ENCODE measurements at places on chromosomes 4 and X.

DNA sequence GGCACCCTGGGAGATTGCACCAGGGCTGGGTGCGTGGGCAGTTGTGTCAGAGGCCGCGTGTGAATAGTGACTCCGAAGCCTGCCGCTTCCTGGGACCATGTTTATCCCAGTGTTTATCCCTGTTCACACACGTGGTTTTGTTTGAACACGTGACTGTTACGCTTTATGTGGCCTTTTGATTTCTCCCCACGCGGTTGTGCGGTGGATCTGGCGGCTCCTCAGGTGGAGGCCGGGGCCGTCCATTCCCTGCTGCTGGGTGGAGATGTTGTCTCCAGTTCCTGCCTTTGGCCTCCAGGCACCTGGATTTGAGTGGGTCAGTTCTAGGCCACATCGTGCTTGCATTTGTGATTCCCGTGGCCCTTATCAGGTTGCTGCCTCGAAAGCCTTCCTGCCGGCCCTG is 35.1 kb downstream of the NELFA start:
- no peak for DNase-seq

GRCh38 chr4:83219344-83220331 is 65.0 kb downstream of the COQ2 start:
- peak; percentile 70 for DNase-seq

DNA sequence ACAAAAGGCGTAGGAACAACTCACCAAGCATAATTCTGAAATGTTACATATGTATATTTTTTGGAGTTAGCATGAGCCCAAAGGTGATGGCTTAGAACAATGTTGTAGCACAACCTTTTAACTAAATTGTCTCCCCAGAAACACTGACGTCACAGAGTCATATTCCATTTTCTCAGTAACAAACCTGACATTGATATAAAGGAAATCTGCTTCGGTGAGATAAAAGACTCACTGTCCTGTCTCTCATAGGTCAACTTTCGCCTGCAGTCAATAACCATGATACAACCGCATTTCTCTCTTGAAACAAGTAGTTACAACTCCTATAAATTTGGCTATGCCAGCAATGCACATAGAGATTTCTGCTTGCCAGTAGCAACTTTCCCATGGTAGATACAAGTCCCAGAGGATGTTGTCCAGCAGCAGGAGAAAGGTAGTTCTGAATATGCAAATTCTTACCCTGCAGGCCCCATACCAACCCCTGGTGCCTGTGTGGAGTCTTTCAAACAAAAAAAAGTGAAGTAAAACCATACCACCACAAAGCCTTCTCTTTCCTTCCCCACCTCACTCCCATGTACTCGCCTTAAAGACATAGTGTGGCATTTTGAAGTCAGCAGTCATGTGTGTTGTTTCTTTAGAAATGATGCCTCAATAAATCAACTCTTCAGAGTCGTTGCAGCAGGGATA is 47.9 kb downstream of the MTM1 start:
- no peak for DNase-seq

- DNase-seq, result no peak
Observed at GRCh38 chr4:57051095-57051494, 59.1 kb downstream of the IGFBP7 start.

GRCh38 chrX:11533199-11533651 is 132.5 kb downstream of the ARHGAP6 start:
- DNase-seq, result peak; percentile 8

- DNase-seq, result no peak
Observed at GRCh38 chrX:2924151-2924550, 5.0 kb downstream of the ARSD start.

DNA sequence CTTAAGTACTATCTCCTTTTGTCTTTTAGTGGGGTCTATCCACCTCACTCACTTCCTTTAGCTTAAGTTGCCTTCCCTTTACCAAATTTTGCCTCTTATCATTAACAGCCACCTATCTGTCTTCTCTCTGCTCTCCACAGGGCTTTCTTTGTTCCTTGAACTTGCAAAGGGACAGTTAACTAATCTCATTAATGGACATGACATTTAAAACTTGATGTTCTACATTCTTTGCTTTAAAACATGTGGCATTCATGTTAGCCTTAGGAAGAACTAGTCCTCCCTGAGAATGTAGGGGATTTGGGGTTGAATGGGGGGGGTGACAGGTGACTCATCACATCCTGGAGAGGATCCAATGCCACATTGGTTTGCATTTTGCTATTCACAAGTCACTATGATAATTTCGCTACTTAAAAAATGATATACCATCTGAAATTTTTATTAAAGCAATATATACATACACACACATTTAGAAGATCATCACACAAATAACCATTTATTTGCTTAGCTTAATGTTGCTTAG is 41.0 kb upstream of the DMD start:
- no peak for DNase-seq

- DNase-seq, result no peak
Observed at GRCh38 chr4:67632492-67632891, 68.5 kb downstream of the UBA6 start.

GRCh38 chr4:39721788-39722187 is 23.9 kb downstream of the UBE2K start:
- DNase-seq, result no peak

DNA sequence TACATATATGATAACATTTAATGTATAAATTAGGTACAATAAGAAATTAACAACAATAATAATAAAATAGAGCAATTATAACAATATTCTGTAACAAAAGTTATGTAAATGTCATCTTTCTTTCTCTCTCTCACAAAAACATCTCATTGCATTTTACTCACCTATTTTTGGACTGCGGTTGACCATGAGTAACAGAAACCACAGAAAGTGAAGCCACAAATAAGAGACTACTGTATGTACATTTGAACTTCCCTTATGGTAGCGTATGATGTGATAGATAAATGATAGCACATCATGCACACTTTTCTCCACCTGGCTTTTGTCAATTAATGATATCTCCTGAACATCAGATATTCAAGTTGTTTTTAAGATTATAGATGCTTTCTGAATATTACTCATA is 80.5 kb downstream of the HNRNPD start:
- DNase-seq, result peak; percentile 55

DNA sequence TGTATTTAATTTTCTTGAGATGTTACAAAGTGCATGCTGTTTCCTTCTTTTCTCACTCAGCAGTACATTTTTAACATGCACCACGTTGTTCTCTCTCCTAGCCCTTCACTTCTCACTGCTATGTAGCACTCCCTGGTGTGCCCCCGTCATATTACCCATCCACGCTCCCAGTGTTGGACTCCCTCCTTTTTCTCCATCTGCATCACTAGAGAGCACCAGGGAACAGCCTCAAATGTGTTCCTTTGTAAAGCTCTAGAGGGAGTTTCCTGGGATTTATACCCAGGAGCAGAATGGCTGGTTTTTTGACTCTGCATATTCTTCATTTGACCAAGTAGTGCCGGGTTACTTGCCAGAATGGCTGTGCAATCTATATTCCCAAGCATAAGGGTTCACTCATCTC is 240.3 kb upstream of the ANXA3 start:
- DNase-seq, result no peak

DNA sequence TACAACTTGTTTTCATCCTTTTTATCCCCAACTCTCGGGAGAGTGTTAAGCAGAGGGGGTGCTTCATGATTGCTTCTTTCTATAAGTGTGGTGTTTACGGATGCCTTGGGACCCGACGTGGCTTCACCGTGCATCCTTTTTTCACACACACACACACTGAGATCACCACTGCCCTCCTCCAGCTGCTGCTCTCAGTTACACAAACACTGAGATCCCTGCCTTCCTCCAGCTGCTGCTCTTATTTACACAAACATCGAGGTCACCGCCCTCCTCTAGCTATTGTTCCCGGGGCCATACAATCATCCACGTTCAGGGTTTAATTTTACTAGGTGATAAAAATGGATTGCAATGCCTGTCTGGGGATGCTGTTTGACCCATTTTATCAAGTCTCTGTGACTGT is 155.4 kb upstream of the FAM9B start:
- no peak for DNase-seq

- DNase-seq, result no peak
Observed at GRCh38 chr4:123777373-123777772, 380.8 kb downstream of the SPRY1 start.

DNA sequence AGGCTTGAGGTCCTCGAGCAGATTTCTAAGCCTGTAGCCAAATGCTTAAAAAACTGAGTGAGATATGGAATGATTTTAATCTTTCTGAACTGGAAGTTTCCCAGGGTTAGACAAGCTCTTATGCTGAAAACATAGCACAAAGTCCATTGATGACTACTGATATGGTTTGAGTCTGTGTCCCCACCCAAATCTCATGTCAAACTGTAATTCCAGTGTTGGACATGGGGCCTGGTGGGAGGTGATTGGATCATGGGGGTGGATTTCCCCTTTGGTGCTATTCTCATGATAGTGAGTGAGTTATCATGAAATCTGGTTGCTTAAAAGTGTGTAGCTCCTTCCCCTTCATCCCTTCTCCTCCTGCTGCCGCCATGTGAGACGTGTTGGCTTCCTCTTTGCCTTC is 454.9 kb downstream of the SPRY1 start:
- no peak for DNase-seq

DNA sequence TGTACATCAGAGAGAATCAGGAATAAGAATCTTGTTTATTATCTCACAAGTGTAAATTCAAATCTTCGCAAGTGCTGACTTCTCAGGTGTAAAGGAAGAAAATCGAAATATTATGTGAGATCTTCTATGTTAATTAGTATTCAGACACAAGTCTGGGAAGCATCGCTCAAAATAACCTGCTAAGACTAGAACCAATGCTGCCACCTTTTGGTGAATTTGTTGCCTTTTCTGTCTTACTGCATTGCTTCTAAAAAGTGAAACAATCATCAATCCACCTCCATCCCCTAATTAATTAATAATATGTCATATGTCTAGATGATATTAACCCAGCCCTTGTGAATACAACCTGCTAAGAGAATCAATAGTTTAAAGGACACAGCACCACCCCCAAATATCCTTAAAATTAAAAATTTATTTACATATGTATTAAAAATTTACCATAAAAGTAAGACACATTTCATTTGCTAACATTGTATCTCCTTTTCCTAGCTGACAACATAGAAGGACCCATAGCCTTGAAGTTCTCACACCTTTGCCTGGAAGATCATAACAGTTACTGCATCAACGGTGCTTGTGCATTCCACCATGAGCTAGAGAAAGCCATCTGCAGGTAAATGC is 3.5 kb downstream of the EPGN start:
- DNase-seq, result peak; percentile 60

DNA sequence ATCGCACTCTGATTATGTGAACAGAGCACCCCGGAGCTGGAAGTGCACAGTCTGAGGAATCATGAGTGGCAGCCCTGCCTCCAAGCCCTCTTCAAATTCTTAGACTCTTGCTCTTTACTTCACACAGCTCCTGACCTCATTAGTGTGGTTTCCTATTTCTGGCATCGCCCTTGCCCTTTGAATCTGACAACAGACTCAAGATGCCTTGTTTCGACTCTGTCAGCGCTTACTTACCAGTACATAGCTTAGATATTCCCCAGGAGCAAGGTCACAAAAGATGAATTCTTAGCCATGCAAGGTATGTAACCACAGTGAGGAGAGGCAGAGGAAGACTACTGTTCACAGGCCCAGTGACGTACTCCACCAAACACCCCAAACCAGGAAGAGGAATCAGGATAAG is 167.2 kb downstream of the KDR start:
- peak; percentile 27 for DNase-seq

DNA sequence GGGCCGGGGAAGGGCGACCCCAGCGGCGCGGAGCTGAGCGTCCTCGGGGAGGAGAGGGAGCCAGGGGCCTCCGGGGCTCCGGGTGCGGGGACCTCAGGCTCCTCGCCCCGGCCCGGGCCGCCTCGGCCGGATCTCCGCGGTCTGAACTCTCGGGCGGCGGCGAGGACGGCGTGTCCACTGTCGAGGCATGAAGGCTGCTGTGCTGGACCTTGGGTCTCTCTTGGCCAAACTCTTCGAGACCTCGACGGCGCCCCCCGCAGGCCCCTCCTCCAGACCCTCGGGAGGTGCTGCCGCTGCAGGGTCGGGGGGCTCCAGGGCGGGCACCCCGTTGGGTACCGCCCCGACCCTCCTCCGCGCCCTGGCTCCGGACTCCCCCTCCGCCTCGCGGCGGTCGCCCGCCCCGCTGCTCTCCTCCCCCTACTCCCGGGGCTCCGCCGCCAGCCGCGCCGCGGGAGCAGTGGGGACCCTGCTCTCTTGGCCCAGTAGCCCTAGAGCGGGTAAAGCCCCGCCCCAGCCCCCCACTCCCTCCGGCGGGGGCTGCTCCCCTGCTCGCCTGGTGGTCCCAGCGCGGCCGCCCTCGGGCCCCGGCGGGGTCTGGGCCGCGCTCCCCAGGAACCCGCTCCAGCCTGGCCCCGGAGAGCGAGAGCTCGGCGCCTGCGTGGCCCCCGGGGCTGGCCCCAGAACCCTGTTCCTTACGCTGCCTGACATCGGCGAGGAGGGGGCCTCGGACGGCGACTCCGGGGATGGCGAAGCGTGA is 564 bp downstream of the FAM149A start:
- no peak for DNase-seq

- no peak for DNase-seq
Observed at GRCh38 chr4:173492315-173492714, 37.7 kb downstream of the HAND2 start.

DNA sequence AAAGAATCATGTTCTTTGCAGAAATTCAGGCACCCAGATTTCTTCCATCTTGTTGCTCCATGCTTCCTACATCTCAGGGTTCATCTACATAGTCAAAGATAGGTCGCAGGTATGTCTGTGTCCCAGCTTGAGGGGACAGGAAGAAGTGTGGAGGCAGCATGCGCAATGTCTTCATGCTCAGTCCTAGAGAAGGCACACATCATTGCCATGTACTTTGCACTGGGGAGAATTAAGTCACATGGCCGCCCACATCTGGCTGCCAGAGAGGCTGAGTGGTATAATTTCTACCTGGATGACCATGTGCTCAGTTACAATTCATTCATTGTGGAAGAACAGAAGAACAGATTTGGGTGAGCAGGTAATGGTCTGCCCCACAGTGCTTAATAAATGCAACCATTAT is 54.1 kb downstream of the GAB1 start:
- no peak for DNase-seq

GRCh38 chrX:7219153-7219705 is 71.3 kb upstream of the PUDP start:
- DNase-seq, result no peak

DNA sequence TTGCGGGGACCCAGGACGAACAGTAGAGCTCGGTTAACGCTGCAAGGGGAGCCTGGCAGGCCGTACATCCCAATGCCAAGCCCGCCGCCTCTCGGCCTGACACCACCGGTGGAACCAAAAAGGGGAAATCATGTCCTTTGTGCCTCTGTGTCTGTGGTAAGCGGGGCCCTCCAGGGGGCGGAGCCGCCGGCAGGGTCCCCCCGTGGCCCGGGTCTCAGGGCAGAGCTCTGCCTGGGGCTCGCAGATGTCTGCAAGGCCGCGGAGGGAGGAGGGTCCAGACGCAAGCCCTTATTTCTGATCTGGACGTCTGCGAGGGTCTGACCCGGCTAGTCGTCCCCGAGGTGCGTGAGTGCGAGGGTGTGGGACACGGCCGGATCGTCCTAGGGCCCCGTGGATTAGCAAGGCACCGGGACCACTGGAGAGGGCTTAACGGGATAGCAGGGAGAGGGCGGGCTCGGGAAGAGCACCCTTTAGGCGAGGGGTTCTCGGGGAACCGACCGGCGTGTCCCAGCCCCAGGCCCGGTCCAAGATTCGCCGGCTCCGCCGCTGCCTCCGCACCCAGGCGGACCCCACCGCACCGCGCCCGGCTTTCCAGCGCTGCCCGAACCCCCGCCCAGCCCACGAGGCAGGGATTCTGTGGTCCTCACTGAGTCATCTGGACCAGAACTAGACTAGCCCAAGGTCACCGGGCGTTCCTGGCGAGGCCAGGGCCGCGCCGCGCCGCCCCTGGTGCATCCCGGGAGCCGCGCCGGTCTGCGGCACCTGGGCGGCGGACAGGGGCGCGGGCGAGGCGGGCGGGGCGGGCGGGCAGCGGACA is 863 bp upstream of the FAM193A start:
- DNase-seq, result peak; percentile 50

GRCh38 chrX:70998411-70999027 is 67.6 kb upstream of the SLC7A3 start:
- DNase-seq, result peak; percentile 6
